ENCODE measurements at places on chromosomes 13 and 19. TPM values are rescaled to one million over a fixed set of nuclear protein-coding genes. Genes with fewer than 3 reads are reported as not detected.

CHAMP1 gene
- 21.2 TPM for total RNA-seq

FBXO17 gene
- total RNA-seq: 23.8 TPM

RDH8 gene
- not detected for total RNA-seq

FAM216B gene
- not detected for total RNA-seq

MTMR6 gene
- 20.9 TPM for total RNA-seq

OLFM4 gene
- total RNA-seq: not detected

ZNF780A gene
- total RNA-seq: 11.6 TPM

RFPL4A gene
- not detected for total RNA-seq

MEIOSIN gene
- not detected for total RNA-seq

FFAR3 gene
- total RNA-seq: not detected

EBI3 gene
- total RNA-seq: 0.29 TPM

KLK5 gene
- not detected for total RNA-seq

PDE4A gene
- 10.0 TPM for total RNA-seq

PCDH9 gene
- total RNA-seq: 5.2 TPM

LILRB1 gene
- not detected for total RNA-seq

FGF22 gene
- total RNA-seq: not detected

S1PR2 gene
- 1.3 TPM for total RNA-seq

ZNF154 gene
- total RNA-seq: 2.0 TPM

TDRD12 gene
- 0.09 TPM for total RNA-seq

RASAL3 gene
- total RNA-seq: 4.1 TPM

ALKBH7 gene
- total RNA-seq: 50.4 TPM

EFNA2 gene
- 1.1 TPM for total RNA-seq

CACNG6 gene
- total RNA-seq: 4.0 TPM

SLC8A2 gene
- total RNA-seq: not detected

SIGLEC8 gene
- total RNA-seq: not detected

ZNF573 gene
- 7.5 TPM for total RNA-seq

ACP7 gene
- 0.49 TPM for total RNA-seq

IGFL2 gene
- not detected for total RNA-seq

PSG3 gene
- total RNA-seq: not detected

GTF3A gene
- total RNA-seq: 73.3 TPM

PLVAP gene
- total RNA-seq: 11.1 TPM

GAPDHS gene
- total RNA-seq: not detected

TUBB4A gene
- total RNA-seq: not detected

GJA3 gene
- not detected for total RNA-seq

IRGC gene
- total RNA-seq: not detected

NLRP11 gene
- not detected for total RNA-seq

SLC10A2 gene
- not detected for total RNA-seq

ZNF730 gene
- 3.0 TPM for total RNA-seq

TGFBR3L gene
- total RNA-seq: 1.2 TPM

ZNF850 gene
- total RNA-seq: 3.6 TPM

ATP11A gene
- 88.1 TPM for total RNA-seq

RUBCNL gene
- total RNA-seq: not detected

ANGPTL8 gene
- not detected for total RNA-seq

PIH1D1 gene
- 84.1 TPM for total RNA-seq

LONP1 gene
- total RNA-seq: 95.1 TPM

JAK3 gene
- total RNA-seq: 3.4 TPM

KIR2DL1 gene
- total RNA-seq: not detected

KRTDAP gene
- not detected for total RNA-seq

DHDH gene
- not detected for total RNA-seq

ASF1B gene
- total RNA-seq: 39.1 TPM

RASA3 gene
- 53.8 TPM for total RNA-seq

TMEM145 gene
- not detected for total RNA-seq
